ENCODE measurements at places on chromosomes 3 and 15.

DNA sequence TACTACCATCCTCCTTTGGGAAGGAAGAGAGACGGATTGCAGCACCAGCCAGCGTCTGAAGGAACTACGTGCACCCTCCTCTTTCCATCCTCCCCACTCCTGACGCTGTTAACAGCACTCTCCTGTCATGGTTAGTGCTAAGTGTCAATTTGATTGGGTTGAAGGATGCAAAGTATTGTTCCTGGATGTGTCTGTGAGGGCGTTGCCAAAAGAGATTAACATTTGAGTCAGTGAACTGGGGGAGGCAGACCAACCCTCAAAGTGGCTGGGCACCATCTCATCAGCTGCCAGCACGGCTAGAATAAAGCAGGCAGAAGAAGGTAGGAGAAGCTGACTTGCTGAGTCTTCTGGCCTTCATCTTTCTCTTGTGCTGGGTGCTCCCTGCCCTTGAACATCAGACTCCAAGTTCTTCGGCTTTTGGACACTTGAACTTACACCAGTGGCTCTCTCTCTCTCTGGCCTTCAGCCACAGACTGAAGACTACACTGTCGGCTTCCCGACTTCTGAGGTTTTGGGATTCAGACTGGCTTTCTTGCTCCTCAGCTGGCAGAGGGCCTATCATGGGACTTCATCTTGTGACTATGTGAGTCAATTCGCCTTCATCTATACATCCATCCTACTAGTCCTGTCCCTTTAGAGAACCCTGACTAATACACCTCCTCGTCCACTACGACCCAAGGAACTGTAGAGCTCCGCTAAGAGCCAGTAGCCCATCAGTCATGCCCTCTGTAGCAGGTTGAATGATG lies 128.2 kb upstream of the HES1 start:
- no peak for DNase-seq

DNA sequence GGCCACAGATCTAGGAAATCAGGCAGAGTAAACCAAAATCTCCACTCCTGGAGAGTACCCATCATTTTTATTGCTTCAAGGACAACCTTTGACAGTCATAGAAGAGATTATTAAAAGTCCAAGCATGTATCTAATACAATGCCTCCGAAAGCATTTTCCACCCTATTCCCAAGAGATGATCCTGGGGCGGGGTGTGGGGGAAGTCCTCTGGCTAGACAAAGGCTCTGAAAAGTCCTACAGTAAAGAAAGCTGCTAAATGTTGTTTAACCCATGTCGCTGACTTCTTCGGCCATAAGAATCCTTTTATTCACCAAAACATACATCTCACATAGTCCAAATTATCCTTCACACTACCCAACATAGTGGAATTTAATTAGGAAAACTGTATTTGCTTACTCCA lies 115.7 kb upstream of the STT3B start:
- DNase-seq: no peak

DNA sequence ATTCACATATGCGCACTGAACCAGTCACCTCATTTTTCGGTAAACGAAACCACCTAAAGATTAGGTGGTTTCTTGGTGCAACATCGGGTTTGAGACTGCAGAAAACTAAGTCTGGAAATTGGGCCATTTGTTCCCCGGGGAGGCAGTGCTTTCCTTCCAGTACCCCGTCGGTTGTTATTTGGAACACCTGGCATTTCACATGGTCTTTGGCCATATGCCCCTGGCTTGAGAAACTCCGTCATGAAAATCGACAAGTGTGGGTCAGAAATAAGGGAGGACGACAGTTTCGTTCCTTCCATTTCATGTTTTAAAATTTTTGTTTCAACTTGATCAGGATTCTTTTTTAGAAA lies 544 bp upstream of the GATM start:
- no peak for DNase-seq

DNA sequence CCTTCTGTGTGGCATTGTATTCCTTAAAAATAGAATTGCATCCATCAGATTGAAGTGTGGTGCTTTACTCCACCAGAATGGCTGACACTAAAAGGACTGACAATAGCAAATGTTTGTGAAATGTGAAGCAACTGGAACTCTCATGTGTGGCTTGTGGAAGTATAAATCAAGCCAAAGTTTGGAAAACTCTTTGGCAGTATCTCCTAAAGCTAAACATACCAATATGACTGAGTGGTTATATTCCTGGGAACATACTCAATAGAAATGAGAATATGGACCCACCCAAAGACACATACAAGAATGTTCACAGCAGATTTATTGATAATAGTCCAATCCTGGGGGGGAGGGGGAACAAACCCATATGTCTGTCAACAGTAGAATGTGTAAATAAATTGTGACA lies 87.1 kb downstream of the RARB start:
- DNase-seq: no peak

GRCh38 chr15:70156671-70157271 lies 59.1 kb upstream of the TLE3 start:
- DNase-seq: no peak

DNA sequence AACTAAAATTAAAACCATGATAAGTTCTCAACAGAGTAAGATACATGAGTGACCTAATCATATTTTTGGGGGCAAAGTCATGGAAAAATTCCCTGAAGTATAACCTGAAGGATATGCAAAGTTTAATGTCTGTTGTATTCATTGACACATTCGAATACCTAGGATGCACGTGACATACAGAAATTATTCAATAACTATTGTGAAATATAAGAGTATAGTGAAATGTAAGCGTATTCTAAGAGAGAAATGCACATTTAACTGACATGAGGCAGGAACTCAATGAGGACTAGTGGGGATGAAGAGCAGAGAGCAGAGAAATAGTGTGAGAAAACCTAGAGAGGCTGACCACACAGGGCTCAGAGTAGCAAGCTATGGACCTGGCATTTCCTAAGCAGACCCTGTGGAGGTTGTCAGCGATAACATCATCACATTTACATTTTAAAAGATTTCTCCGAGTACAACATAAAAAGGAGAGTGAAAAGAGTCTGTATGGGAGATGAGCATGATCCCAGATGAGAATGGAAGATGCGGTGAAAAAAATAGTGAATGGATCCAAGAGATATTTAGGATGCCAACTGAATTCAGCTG lies 588.8 kb downstream of the MAGI1 start:
- DNase-seq: no peak

DNA sequence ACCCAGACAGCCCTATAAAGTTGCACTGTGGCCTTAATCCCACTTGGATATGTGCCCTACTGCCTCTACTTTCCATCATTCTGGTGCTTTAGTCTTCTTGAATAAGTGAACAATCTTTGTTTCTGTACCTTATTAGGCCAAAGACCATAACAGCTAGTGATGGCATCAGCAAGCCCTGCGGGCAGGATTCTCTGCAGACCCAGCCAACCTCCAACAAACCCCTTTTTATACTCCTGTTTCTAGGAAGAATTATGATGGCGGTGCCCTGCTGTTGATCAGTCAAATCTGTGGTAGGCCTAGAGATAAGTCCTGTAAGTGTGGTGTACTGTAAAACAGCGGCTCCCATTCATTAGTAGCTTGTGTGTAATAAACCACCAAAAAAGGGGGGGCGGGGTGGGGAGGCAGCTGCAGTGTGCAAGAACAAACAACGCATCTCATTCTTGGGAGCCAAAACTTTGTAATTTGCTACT lies 40.5 kb downstream of the SOX2 start:
- no peak for DNase-seq

- DNase-seq: no peak
Measured at GRCh38 chr3:139689122-139689521, 11.3 kb upstream of the NMNAT3 start.

Measured in kidney epithelial cell (primary cell).